ENCODE measurements at places on chromosomes 11 and 22.

- DNase-seq = no peak
These were observed 57.8 kb upstream of the ALDH3B2 start for GRCh38 chr11:67732045-67732787.

DNA sequence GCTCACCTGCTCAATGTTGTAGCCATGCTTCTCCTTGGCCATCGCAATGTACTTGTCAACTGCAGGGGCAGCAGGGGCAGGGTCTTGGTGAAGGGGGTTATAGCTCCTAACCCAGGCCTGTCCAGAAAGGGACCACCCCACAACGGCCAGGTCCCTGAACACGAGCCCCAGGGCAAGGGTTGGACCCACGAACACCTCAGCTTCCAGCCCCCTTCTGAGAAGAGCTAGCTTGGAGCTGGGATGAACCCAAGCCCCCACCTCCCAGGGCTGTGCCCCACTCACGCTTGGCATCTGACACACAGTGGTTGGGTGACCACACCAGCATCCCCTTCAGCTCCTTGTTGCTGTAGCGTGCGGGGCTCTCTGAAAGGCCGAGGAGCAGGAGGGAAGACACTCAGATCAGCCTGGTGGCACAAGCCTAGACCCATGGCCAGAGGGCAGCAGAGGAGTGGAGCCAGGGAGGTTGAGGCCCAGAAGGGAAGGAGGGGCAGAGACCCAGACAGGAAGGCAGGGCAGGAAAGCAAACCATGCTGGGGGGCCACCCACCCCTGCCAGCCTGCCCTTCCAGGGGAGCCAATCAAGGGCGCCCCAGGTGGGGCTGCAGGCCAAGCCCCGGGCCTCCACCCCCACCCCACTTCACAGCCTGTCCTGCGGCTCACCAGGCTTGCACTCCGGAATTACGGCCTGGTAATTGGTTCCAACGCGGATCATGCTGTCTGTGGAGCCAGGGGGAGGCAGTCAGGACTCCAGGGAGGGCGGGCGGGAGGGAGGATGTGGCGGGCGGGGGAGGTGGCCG, 1.9 kb downstream of the RCOR2 start:
- DNase-seq = no peak

GRCh38 chr11:27228232-27228905, 134.6 kb downstream of the CCDC34 start:
- DNase-seq = no peak

DNA sequence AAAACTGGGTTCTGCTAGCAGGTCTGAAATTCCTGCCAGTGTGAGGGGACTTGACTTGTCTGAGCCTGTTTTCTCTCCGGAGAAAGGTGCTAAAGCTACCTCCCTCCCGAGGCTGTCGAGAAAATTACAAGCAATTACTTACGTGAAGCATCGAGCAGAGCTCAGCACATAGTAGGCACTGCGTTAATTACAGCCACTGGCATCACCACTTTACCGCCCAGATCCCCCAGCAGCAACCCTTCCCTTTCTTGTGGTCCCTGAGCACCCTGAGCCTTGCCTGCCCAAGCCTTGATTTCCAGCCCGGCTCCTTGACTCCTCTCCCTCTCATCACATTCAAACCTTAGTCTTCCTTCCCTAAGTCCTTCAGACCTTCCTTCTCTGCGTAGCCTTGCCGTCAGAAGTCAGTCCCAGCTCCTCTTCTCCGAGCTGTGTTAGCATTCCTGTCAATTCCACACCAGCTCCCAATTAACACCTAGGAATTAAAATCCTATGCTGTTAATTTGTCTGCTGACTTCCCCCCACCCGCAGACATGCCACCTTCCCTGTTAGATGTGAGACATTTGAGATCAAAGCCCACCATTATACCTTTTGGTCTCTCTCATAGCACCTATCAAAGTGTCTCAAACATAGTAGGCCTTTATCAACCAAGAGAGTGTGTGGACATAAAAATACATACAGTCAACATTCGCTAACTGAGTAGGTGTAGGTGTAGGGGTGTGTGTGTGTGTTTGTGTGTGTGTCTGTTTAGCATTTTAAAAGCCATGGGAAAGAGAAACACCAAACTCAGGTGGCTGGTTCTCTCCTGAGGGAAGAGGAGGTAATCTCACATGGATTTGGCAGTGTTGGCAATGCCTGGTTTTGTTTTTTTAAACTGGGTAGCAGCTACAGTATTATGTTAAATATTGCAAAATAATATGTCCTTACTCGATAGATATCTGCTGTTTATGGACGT, 2.8 kb upstream of the KCNJ5 start:
- DNase-seq = no peak

- peak; percentile 68 for DNase-seq
These were observed 101.0 kb downstream of the ME3 start for GRCh38 chr11:86571273-86571948.

- DNase-seq = no peak
These were observed 52.6 kb downstream of the RDX start for GRCh38 chr11:110243791-110244190.

DNA sequence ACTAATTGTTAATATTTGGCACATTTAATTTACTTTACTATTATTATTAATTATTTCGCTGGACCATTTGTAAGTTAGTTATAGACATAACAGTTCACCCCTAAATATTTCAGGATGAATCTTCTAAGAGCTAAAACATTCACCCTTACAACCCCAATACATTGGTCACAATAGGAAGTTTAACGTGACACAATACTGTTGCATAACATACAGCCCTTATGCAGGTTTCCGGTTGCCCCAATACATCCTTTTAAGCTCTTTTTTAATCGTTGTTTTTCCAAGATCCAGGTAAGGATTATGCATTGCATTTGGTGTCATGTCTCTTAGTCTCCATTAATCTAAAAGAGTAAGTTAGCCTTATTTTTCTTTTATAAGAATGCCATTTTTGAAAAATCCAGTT, 71.2 kb downstream of the HSD17B12 start:
- DNase-seq = no peak

GRCh38 chr11:17643506-17644405, 75.6 kb upstream of the MYOD1 start:
- DNase-seq = no peak

DNA sequence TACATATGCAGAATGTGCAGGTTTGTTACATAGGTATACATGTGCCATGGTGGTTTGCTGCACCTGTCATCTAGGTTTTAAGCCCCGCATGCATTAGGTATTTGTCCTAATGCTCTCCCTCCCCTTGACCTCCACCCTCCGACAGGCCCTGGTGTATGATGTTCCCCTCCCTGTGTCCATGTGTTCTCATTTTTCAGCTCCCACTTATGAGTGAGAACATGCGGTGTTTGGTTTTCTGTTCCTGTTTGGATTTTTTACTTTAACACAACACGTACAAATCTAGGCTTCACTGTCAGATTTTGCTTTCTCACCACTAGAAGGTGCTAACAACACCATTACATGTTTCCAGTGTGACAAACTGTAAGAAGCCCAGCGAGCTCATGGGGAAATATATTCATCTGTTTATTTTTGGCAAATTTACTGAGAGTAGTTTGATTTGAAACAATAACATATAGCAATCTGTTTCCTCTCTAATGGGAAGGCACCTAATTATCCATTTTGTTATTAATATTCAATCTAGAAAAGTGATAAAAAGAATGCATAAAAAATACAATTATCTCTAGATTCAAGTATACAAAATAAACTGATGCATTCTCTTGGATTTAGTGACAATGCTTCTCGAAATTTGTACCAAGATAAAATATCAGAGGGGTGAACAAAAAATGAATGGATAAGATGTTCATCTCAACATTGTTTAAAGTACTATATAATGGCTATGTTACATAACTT, 23.2 kb upstream of the BIRC3 start:
- peak; percentile 40 for DNase-seq

DNA sequence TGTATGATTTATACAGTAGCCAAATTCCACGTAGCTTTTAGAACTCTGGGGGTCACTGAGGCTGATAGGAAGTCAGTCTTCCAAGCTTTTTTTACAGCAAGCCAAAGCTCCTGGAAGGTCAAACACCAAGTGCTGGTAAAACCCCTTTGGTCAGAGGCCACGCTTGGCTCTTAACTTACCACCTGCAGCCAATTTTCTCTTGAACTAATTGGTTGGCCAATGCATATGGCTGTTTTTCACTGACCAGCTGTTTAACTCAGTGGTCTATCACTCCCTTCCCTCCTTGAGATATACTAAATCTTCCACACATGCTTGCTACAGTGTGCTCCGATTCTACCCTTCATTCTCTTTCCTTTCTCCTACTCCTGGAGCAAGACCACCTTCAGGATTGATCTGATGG, 116.0 kb downstream of the FAR1 start:
- DNase-seq = no peak

- DNase-seq = no peak
These were observed 546 bp downstream of the DRAP1 start for GRCh38 chr11:65919573-65920371.

- no peak for DNase-seq
These were observed 72.1 kb downstream of the WNT11 start for GRCh38 chr11:76134239-76134638.

- DNase-seq = no peak
These were observed 54.5 kb upstream of the MPEG1 start for GRCh38 chr11:59267196-59267595.

DNA sequence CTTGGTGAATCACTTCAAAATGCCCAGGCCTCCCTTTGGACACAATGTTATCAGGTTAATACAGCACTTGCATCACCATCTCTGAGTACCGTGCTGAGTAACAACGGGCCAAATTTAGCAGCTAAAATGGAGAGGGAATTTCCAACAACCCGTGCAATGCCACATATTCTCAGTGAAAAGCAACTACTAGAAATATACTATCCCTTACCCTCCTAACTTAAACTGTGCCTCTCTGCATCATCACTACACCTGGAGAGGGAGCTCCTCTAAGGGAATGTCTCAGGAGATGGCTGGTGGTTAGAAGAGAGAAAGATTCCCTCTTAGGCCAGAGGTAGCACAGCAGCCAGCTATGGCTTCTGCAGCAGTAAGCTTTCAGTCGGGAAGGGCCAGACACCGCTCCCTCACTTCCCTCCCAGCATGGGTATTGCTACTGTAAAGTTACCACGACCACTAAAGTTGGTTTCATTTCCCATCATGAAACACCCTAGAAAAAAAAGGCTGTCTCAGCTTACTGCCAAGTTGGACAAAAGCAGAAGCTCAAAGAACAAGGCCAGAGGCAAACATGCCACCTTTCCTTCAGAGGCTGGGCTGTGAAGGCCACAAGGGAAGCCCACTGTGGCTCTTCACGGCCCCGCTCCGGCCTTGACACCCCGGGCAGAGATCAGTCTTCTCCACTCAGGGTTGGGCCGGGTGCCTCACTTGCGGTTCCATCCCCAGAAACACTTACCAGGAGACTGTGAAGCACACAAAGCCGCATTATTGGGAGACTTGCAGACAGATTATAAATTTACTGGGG, 3.9 kb downstream of the MAML2 start:
- DNase-seq = no peak

DNA sequence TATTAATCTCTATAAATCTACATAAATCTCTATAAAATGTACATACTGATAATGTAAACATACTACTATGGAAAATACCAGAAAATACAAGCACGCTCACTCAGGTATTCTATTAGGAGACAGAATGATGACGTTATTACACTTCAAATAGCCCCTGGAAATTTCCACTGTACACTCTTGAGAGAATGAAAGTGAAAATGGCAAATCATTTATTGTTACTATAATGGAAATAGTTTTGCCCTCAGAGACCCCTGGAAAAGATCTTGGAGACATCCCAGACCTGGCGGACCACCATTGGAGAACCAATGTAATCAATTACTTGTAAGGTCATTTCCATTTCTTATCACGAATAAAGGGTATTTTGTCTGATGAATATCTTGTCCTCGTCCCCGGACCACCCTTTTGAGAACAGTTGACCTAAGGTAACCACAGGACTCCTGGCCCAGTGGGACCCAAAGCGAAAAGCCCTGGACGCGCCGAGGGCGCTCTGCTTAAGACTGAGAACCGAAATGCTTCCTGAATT, 509 bp upstream of the PRRG4 start:
- no peak for DNase-seq

DNA sequence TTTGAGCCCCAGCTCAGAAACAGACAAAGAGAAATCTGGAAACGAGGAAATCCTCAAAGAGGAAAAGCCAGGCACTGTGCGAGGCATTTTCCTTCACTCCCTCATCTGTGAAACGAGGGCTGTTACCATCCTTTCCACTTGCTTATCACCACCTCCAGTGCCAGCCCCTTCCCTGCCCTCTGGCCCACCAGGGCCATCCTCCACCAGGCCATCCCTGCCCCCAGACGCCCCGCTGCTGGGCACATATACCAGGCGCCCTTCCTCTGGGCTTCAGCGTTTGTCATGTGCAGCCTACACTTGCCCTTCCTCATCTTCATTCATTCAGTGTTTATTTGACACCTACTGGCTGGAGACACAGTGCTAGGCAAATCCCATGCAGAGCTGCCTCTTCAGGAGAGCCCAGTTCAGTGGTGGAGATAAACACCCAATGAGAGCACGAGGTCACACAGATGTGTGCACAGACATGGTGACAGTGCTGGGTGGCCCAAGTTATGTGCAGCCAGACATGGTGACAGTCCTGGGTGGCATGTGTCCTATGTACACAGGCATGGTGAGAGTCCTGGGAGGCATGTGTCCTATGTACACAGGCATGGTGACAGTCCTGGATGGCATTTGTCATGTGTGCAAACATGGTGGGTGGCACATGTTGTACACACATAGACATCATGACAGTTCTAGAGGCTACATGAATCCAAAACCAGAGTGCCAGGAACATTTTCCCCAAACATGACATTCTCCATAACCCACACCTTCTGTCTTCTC, 9.7 kb downstream of the SPTBN2 start:
- DNase-seq = no peak

GRCh38 chr11:36110668-36111410, 167.0 kb downstream of the LDLRAD3 start:
- DNase-seq = no peak

DNA sequence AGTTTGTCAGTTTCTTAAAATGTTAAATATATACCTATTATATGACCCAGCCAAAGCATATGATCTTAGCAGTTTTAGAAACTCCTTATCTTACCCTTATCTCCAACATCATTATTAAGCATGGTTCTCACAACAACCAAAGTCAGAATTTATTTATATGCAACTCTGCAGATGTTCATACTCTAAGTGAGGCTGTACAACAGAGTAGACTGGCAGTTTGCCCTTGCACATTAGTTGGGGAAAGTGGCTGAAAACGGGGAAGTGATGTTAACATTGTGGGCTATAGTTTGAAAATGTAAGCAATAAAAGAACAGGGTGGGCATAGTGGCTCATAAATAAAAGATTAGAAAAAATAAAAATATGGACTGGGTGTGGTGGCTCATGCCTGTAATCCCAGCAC, 49.7 kb downstream of the ATG16L2 start:
- no peak for DNase-seq

DNA sequence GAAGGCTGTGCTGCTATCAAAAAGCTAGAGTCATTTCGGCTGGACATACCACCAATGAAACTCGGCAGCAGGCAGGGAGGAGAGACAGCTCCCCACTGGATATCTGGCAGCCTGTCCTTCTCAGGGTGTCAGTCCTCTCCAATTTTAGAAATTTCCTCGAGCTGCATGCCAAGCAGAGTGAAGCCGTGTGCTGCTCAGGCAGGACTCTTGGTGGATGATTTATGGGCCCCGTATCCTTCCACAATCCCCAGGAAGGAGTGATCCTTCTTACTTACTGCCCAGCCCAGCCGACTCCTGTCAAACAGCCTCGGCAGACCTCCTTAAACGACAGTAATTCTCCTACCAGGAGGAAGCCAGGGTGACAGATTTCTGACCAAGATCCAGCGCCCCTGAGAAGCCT, 410.4 kb downstream of the TENM4 start:
- DNase-seq = no peak

Measured in HuH-7 (cell line).